NCI-H1694 (cell line): ENCODE measurements at places on chromosomes 12 and 14.

GRCh38 chr14:33551963-33552362 is 398.9 kb downstream of the EGLN3 start:
- no peak for DNase-seq

GRCh38 chr14:87785897-87786296 is 207.1 kb downstream of the GALC start:
- no peak for DNase-seq

GRCh38 chr14:32078023-32078857 is 1.1 kb downstream of the ARHGAP5 start:
- DNase-seq: peak; percentile 38

- DNase-seq: peak; percentile 81
Observed at GRCh38 chr14:23478109-23478759, 8.7 kb downstream of the NGDN start.

DNA sequence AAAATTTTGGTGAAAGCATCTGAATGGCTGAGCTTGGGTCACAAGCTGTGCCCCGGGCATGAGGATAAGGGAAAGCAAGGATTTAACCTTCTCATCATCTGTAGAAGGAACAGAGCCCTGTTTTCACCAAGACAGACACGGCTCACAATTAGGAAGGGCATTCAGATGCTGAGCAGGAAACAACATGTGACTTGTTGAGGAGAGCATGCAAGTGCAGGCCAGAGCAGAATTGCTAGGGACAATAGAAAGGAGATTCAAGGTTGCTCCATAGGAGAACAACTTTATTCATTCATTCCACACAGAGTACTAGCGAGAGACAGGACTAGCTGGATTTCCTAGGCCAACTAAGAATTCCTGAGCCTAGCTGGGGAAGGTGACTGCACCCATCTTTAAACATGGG is 14.6 kb upstream of the RILPL1 start:
- DNase-seq: no peak

- DNase-seq: no peak
Observed at GRCh38 chr14:60926002-60926401, 54.9 kb downstream of the TRMT5 start.

- DNase-seq: no peak
Observed at GRCh38 chr12:24709216-24709615, 239.7 kb downstream of the BCAT1 start.

GRCh38 chr14:60090864-60091519 is 731 bp upstream of the PCNX4 start:
- DNase-seq: peak; percentile 46

- DNase-seq: no peak
Observed at GRCh38 chr14:95225251-95225887, 68.0 kb upstream of the DICER1 start.

DNA sequence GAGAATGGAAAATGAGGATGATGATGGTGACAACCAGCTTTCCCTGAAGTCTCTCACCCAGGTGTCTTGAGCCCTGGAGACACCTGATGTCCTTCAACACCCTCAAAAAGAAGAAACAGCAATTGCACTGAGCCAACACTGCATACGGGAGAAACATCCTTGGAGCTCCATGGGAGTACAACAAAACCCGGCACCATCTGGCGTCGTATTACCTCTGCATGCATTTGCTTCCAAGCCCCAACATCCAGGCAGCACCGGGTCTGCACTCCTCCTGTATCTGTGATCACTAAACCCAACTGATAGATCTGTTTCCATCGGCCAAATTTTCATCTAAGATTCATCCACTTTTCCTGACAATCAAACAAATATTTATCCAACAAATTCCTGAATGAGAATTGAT is 249.9 kb downstream of the DPF3 start:
- peak; percentile 98 for DNase-seq

- DNase-seq: no peak
Observed at GRCh38 chr12:69042970-69043369, 110.0 kb upstream of the CPM start.

- no peak for DNase-seq
Observed at GRCh38 chr12:32650508-32650907, 28.6 kb upstream of the DNM1L start.

DNA sequence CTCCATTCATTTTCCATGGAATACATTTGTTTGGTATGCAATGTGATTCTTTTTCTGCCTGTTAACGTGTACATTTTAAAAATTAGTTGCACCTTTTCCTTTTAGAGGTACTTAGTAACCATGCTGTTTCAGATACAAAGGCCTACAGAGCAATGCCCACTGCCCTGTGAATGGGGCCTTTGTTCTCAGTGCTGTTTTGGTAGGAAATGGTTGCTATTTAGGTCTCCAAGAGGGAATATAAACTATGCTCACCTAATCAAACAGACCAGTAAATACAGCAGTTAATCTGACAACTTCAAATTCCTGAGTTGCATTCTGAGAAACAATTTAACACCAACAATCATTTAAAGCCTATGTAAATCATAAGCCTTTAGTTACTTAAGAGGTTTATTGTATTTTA is 188.7 kb downstream of the BCAT1 start:
- DNase-seq: no peak

GRCh38 chr14:75636100-75636692 is 24.5 kb downstream of the ERG28 start:
- peak; percentile 73 for DNase-seq

- no peak for DNase-seq
Observed at GRCh38 chr14:97491697-97492096, 694.5 kb downstream of the VRK1 start.

- DNase-seq: no peak
Observed at GRCh38 chr12:11446372-11446771, 51.0 kb upstream of the PRB2 start.

DNA sequence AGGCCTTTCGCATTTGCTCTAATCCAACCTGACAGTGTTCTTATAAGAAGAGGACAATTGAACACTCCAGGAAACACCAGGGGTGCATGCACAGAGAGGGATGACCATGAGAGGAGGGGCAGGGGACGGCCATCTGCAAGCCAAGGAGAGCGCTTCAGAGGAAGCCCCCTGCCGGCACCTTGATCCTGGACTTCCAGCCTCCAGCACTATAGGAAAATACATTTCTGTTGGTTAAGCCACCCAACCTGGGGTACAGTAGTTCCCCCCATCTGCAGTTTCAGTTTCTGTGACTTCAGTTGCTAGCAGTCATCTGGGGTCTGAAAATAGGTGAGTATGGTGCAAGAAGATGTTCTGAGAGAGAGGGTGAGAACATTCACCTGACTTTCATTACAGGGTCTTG is 64.7 kb downstream of the CLMN start:
- DNase-seq: no peak

DNA sequence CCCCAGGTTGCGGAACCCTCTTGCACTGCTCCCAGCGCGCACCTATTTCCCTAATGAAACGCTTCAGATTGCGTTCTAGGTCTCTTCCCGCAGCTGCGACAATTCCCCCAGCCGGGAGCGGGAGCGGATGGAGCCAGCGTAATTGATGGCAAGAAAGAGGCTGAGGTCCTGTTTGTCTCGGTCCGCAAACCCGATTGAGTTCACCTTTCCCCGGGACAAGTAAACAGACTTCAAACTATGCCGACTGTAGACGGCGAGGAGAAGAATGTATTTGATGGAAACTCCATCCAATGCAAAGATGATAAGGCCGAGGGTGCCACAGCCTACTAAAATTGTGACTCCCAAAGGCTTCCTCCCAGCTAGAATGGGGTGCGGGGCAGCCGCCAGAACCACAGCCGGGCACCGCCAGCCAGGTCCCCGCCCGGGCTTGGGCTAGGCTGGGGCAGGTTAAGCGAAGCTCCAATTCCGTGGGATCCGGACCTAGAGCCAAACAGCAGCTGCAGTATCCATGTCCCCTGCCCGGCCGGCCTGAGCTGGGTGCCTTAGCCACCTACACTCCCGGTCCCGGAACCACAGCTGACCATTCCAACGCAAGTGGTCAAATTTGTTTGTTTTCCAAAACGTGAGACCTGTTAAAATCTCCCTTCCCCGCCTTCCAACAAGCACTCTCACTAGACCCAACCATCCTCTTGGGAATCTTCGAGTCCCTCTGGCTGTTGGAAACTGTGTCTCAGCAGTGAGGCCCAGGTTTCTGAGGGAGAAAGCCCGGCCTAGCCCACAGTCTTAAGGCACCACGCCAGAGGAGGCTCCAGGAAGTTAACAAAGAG is 5.5 kb downstream of the NKX2-1 start:
- no peak for DNase-seq

GRCh38 chr12:12803186-12803585 is 10.0 kb upstream of the DDX47 start:
- DNase-seq: no peak

DNA sequence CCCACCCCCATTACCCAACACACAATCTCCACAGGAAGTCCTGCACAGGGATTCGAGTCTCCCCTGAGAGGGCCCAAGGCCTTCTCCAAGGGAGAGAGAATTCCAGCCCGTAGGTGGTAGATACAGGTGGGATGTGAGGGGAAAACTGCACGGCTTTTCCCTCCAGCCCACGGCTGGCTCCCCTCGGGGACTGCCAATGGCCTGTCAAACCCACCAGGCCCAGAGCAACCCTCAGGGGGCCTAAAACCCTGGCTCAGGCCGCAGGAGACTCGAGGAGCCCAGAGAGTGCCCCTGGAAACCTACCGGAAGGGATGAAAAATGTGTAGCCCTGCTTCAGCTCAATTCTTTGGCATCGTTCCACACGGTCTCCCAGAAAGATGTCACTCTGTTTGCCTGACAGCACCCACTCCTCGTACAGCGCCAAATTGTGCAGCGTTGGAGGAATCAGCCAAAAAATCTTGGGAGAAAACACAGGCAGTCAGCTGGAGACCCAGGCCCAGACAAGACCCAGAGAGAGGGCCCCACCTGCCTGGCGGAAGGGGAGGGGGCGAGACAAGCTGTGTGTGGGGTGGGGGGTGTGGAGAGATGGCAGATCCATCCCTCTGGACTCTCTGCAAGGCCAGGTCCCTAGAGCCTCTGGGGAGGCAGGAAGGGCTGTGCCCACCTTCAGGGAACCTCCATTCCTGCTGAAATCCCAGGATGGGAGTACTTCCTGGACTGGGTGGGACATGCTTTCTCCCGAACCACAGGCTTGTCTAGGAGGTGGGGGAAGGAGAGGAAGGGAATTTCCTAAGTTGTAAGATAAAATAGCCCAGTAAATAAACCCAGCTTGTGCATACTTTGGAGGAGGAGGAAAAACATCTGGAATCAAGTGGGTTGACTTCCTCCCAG is 48.1 kb downstream of the KDM2B start:
- no peak for DNase-seq

DNA sequence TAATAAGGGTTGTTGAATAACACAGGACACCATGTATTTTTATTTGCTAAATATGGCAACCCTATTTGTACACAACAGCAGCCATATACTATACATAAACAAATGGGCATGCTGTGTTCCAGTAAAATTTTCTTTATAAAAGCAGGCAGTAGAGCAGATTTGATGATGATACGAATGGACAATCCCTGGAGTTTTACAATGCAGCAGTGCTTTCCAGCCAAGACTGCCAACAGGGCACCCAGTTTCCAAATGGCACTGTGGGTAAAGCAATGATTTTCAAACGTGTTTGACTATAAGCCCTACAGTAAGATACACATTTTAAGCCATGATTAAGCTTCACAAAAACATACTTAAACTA is 282.7 kb downstream of the NUAK1 start:
- DNase-seq: no peak

DNA sequence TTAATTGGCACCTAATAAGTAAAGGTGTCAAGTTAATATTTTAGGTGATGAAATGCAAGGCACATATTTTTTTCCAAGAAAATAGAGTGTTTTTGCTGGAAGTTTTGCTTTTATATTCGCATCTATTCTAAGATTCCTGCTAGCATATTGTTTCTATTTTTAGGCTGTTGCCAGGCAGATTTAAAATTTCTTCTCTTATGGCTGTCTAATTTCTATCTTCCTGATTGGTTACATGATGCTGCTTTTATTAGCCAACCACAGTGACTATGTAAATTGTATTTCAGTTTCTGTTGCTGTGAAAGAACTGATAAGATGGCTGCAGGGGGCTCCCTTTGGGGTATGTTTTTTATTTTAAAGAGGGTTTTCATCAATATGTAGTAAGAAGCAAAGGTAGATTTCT is 42.7 kb downstream of the ATF7IP start:
- DNase-seq: no peak

GRCh38 chr14:80403036-80403435 is 191.7 kb upstream of the DIO2 start:
- no peak for DNase-seq
